ENCODE measurements at places on chromosomes 2 and 18.

- DNase-seq: no peak
Observed at GRCh38 chr2:218679119-218679518, 7.2 kb downstream of the STK36 start.

DNA sequence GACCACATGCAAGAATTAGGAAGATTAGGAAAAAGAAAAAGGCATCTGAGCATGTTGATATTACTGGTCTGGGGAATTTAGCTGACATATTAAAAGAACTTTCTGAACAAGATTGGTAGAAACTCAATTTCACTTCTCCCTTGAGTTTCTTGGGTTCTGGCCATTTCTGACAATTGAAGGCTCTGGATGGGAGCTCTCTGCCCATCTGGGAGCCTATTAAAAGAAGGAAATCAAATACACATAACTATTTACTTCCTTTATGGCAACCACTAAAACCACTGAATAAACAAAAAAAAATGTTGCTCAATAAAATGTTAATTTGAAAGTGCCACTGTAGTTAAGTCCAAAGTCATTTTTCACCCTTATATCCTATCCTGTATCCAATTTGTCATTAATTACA is 216.8 kb upstream of the HNMT start:
- no peak for DNase-seq

DNA sequence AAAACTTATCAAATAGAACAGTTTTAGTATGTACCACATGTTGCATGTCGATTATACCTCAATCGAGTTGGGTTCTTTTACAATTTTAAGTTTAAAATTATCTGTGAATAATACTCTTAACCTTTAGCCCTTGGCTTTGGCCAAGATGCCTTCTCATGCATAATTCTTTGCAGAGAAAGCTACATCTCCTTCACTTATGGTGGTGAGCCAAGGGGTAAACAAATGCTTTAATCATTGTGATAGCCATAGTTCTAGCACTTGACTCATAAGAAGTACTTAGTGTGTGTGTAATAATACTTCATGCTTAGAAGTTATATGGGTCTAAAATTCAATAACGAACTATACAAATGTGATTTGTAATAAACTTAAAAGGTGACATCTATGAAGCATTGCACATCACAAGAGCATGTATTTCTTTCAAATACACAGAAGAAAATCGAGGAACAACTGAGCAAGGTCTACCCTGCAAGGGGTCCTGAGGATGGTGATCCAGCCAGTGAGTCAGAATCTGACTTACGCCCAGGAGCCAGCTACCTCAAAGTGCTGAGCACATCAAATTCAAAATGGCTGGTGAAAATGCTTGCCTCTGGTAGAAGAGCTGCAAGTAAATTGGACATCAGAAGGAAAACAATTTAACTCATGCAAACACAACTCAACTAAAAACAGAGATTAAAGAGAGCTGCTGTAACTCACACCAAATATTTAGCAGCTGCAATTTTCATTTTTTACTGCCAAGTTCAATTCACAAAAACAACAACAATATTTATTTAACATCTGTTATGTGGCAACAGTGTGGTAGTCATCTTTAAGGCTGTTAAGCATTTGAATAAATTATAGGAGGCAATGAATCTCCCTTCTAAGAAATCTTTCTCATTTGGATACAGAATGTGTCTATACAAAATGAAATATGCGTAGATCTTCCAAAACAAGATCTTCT is 23.8 kb upstream of the TTC39C start:
- DNase-seq: no peak

DNA sequence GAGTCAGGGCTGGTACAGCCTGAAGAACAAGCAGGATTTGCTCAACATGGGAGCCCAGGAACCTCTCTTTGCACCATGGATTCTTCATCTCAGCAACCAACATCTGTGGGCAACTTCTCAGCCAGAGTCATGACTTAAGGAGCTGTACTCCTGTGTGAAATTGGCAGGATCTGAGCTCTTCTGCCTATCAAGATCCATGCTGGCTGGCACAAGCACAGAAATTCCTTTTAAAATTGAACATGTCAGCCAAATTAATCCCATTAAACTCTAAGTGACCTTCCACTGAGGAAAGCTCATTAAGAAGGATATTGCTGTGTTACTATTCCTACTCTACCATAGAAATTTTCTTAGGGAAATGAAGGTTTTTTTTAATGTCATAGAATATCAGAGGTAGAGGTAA is 110.5 kb upstream of the SCG2 start:
- DNase-seq: no peak

DNA sequence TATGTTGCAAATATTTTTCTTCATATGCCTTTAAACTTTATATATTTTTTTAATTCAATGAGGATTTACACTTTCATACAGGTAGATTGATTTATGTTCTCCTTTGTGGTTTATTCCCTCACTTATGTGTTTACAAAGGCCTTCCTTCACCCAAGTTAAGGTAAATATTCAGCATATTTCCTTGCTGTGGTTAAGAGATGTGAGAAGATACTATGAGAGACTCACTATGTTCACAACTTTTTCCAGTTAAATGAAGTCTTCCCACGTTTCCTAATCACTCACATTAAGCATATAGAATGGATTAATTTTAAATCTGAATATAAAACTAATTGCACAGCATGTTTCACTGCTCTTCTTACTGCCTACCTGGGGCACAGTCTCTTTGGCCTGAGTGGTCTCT is 597 bp downstream of the PECR start:
- DNase-seq: no peak

GRCh38 chr18:54873884-54874255 is 45.6 kb downstream of the RAB27B start:
- no peak for DNase-seq

- peak; percentile 3 for DNase-seq
Observed at GRCh38 chr18:39225373-39225772, 1659.8 kb upstream of the CELF4 start.

- no peak for DNase-seq
Observed at GRCh38 chr2:39146630-39147029, 25.8 kb upstream of the SOS1 start.

GRCh38 chr2:216758256-216759155 is 63.2 kb upstream of the IGFBP5 start:
- no peak for DNase-seq

- DNase-seq: peak; percentile 46
Observed at GRCh38 chr18:11872479-11873136, 21.4 kb downstream of the CHMP1B start.

DNA sequence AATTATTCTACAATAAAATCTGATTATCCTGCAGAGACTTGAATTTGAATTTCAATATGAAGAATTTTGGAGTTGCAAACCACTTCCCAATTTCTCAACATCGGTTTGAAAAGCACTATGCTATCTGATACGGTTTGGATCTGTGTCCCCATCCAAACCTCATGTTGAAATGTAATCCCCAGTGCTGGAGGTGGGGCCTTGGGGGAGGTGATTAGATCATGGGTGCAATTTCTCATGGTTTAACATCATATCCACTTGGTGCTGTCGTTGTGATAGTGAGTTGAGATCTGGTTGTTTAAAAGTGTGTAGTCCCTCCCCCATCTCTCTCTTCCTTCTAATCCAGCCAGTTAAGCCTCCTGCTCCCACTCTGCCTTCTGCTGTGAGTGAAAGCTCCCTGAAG is 205.7 kb downstream of the NBAS start:
- DNase-seq: no peak

- DNase-seq: peak; percentile 66
Observed at GRCh38 chr2:135948642-135949355, 36.6 kb downstream of the DARS1 start.

DNA sequence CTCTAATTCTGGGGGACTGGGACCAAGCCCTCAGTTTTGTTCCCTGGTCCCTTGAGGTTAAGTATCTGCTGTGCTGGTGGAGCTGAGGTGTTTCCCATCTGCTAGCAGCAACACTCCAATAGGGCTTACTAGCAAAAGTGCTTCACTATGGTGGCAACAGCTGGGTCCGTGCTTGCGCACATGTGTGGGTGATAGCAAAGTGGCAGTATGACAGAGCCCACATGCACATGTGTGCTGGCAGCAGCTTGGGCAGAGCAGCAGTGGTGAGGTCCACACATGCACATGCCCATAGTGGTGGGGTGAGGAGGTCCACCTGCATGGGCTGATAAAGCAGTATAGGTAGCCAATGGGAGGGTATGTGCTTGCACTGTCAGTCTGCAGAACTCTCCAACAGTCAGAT is 1723.7 kb downstream of the SUCLG1 start:
- no peak for DNase-seq

DNA sequence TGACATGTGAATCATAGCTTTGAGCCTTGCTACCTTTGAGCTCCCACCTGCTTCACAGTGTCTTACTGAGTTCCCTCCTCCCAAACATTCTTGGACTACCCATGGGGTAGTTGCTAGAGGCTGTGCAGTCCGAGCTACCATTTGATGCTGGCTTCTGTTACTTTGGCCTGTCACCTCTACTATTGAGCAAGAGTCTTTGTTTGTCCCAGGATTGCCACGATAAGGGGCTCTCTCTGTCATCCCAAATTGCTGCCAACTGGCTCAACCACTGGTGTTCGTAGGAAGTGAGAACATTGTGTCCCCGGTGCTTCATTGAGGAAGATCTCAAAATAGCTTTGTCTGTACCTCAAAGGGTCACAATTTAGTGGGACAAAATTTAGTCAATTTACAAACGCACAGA is 59.1 kb upstream of the PAX8 start:
- DNase-seq: no peak

GRCh38 chr18:27579364-27579763 is 394.3 kb upstream of the CHST9 start:
- no peak for DNase-seq

DNA sequence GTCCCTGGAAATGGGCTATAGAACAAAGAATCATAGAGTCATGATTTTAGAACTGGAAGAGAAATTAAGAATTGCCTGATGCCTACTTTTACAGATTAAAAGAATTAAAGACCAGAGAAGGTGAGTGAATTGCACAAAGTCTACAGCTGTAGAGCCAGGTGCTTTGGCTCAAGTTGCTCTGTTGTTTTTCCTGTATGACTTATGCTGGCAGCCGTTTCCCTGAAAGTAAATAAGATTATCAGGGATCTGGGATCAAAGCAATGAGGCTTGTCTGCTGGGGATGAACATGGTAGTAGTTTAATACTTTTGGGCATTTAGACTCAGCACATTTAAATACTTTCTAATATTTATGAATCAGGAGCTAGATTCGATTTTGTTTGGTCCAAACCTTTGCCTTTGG is 166.9 kb downstream of the PRPF40A start:
- DNase-seq: no peak

DNA sequence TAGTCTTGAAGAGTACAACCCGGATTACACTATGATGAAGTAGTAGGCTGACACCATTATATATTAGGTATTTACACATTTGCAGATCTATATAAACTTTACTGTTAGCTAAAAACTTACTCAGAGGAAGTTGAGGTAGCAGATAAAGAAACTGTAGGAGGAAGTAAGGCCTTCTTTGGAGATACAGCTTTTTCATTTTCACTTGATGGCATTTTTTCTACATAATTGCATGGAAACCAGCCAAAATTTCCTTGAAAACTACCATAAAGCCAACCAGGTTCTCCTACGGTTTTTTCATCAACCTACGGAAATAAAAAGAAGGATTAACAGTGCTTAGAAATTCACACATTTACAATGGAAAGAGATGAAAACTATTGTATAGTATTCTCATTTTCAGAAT is 86.6 kb downstream of the FAM228A start:
- DNase-seq: no peak

- DNase-seq: no peak
Observed at GRCh38 chr2:110791435-110791834, 59.1 kb downstream of the ACOXL start.

- no peak for DNase-seq
Observed at GRCh38 chr2:73088703-73089102, 17.2 kb upstream of the SFXN5 start.

DNA sequence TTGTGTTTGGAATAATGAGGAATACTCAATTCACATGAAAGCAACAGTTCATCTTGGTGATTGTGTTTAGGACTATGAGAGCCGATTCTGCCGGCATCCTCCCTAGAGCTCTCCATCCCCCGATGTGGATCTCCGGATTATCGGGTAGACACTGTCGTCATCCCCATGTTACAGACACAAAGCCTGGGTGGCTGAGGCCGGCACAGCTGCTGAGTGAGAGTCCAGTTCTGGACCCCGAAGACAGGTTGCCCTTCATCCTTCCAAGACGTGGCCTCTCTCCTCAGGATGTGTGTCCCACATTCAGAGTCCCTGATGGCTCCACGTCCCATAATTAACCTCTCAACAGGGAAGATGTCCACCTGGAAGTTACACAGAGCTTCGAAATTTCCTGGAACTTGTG is 129.3 kb downstream of the HDAC4 start:
- no peak for DNase-seq

All from fibroblast of pulmonary artery (primary cell).